ENCODE measurements at places on chromosomes 7 and 10.

- DNase-seq, result no peak
Observed at GRCh38 chr7:117402109-117402508, 25.2 kb downstream of the ASZ1 start.

- DNase-seq, result no peak
Observed at GRCh38 chr7:54841772-54842697, 83.0 kb upstream of the SEC61G start.

- DNase-seq, result no peak
Observed at GRCh38 chr7:104922182-104923009, 91.6 kb upstream of the KMT2E start.

DNA sequence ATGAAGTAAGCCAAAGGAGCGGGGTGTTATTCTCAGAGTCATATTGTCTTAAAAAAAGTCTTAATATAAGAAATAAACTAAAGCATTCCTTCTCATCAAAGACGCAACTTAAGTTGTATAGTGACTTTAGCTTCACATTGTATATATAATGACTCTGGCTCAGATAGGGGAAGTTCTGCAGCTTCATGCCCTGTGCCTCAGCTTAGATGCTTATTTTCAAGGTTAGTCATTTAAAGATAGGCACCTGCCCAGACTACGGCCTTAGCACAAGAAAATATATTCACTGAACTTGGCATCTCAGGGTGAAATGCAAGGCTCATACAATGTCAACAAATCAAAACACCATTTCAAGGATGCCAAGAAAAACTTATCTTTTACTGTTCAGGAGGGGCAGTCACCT lies 52.8 kb upstream of the DNAJB12 start:
- no peak for DNase-seq

- no peak for DNase-seq
Observed at GRCh38 chr10:85168243-85168642, 839.9 kb downstream of the CCSER2 start.

DNA sequence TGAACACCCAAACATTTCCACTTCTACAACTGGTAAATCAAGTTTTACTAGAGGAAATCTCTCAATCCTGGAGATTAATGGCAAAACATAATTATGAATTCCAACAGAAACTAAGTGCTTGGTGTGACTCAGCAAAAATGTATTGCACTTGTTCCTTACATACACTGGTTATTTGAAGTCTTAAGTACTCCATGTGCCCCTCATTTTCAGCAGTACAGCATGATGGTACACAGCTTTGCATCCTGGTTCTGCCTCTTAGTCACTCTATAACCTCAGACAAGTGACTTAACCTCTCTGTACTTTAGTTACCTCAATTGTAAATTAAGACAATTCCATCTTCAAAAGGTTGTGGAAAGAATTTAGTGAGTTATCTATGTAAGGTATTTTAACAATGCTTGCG lies 12.9 kb downstream of the SLC16A12 start:
- no peak for DNase-seq

DNA sequence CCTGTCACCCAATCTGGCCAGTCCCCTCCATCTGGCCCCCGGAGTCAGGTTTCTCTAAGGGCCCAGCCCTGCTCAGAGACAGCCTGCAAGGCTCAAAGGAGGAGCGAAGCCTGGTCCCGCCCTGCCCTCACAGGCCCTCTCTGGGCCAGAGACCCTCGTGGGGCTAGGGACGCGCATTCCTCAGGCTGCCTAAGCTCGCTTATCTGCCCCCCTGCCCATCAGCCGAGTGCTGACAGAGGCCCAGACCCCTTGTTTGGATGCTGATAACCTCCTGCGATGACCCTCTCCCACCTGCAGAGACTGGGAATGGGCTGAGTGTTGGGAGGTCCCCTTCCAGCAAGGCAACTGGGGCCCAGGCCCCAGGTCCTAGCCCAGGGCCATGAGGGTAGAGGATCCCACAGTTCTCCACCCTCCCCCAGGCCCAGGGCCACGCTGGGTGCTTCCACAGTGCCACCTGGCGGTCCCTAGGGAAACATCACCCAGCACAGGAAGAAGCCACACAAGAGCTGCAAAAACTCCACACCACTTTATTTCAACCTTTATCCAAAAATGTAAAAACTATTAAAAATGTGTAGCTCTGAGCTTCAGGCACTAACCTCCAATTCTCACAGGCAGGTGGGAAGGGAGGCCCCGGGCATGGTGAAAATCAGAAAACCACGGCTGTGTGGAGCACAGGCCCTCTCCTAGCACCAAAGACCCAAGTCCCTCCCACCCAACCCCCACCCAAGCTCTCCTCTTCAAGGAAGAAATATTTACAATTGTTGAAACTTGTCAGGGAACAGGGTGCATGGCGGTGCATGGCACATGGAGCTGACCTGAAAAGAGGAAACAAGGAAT lies 2.2 kb downstream of the NPM3 start:
- DNase-seq, result peak; percentile 47

GRCh38 chr10:27373566-27374160 lies 130.4 kb upstream of the RAB18 start:
- DNase-seq, result no peak

DNA sequence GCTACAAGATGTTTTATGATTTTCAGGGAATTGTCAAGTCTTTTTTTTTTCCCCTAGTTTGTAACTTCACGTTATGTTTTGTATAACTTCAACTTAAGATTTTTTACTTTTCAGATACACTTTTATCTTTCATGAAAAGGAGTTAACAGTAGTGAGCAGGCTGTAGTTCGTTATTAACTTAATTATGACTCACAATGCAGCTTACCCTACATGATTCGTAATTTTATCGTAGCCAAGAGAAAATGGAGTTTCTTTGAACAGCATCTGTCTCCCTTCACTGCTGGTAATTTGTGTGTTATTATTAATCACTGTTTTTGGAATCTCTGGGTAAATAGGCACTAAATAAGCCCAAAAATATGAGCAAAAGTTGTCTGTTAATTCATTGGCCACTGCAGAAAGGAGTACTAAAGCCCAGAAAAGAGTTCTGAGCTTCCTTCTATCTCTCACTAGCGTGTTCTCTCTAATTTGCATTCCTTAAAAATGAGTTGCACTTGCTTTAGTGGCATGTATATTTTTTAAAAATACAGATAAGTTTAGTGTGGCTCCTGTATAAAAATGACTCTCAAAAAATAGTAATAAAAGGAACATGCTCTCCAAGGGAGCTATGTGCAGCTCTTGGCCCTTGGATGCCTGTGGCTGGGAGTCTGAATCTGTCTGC lies 36.1 kb downstream of the RALA start:
- DNase-seq, result no peak

DNA sequence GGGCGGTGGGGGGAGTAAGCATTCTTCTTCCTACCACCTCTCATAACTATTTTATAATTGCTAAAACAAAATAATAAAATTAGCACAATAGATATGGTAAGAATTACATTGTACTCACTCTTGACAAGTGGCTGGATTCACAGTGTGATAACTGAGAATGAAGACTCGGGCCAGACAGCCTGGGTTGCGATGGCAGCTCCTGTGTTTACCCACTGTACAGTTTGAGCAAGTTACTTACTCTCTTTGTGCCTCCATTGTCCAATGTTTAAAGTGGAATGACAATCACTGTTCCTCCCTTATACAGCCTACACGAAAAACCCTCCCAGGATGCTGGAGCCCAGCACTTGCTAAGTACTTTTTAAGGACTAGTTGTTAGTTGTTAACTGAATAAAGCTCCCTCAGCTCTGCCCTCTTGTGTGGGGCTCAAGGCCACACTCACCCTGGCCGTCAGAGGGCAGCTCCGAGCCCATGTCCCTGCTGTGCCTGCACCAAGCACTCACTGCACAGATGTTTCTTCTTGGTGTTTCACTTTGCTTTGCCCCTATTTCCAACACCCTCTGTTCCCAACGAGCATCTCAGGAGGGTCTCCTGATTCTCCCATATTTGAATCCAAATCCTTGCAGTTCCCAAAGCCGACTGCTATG lies 56.4 kb upstream of the NPS start:
- DNase-seq, result no peak

- no peak for DNase-seq
Observed at GRCh38 chr7:151247611-151248345, 716 bp downstream of the SMARCD3 start.

GRCh38 chr7:108261560-108262255 lies 131.5 kb upstream of the LAMB4 start:
- DNase-seq, result no peak

DNA sequence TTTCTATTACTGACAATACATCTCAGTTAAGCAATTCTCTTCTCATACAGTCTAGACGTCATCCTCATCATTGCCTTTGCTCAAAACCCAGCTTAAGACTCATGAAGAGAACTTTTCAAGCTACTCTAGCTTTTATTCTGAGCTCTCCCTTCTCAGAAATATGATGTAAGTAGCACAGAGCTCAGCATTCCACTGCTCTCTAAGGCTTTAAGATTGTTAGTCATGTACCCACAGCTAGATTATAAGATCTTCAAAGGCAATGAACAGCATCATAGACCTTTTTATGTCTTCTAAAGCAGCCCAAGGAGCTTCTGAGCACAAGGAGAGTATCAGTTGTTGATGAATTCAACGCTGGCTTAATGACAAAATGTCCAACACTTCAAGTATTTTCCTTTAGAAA lies 119.3 kb downstream of the NRP1 start:
- no peak for DNase-seq

- no peak for DNase-seq
Observed at GRCh38 chr7:4781366-4782069, 6.1 kb downstream of the AP5Z1 start.

DNA sequence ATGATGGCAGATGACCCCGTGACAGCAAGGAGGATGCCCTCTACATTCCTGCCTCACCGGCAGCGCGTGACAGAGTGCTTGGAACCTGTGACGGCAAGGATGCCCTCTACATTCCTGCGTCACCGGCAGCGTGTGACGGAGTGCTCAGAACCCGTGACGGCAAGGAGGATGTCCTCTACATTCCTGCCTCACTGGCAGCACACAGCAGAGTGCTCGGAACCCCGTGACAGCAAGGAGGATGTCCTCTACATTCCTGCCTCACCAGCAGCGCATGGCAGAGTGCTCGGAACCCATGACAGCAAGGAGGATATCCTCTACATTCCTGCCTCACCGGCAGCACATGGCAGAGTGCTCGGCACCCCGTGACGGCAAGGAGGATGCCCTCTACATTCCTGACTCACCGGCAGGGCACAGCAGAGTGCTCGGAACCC lies 231.0 kb downstream of the DIP2C start:
- DNase-seq, result no peak

DNA sequence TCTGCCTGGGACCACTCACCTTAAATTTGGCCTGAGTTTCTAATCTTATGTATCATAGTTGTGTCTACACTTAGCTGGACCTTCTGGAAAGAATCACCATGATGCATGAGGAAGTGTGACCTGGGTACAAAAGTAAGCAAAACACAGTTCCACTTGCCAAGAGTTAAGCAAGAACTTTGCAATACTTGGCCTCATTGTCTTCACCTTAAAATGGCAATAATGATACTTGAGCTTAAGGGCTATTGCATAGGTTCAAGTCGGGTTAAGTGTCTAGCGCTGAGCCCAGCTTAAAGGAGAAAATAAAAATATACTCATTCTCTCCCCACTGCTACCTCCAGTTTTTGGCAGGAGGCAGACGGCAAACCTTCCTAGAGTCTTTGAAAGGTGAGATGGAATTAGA lies 133.9 kb upstream of the BMPER start:
- DNase-seq, result no peak

- no peak for DNase-seq
Observed at GRCh38 chr7:18499407-18500177, 4.0 kb downstream of the HDAC9 start.

GRCh38 chr10:43817368-43817767 lies 168.7 kb upstream of the ZNF32 start:
- no peak for DNase-seq

- no peak for DNase-seq
Observed at GRCh38 chr10:1657479-1657878, 79.8 kb downstream of the ADARB2 start.

DNA sequence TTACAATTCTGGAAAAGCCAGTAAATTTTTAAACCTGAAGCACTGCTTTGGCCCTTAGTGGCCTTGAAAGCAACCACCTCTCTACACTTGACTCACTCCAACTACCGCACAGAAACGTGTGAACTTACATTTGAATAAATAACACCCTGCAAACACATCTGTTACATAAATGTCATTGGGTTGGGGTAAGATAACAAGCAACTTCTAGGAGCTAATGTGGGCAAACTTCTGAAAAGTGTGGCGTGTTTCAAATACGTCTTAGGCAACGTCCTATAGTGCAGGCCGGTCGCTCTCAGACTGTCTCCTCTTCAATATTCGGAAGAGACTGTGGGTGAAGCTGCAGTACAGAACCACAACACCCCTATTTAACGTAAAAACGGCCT lies 474 bp downstream of the ORC5 start:
- no peak for DNase-seq

GRCh38 chr7:81704595-81704994 lies 65.3 kb downstream of the HGF start:
- no peak for DNase-seq

DNA sequence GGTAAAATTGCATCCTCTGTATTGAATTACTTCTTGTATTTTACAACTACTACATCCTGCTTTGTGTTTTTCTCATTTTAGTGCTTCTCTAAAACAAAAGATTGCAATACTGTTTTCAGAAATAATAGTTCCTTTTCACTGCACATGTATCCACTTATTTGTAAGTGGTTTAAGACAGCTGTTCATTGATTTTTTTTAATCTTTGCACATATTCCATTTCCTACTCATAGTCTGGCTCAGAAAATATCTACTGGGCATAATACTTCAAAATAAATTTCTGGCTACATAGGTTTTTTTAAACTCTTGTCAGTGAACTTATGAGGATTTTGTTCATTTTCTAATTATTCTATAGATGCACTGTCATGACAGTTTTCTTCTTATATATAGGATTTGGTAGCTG lies 54.8 kb downstream of the SND1 start:
- no peak for DNase-seq

DNA sequence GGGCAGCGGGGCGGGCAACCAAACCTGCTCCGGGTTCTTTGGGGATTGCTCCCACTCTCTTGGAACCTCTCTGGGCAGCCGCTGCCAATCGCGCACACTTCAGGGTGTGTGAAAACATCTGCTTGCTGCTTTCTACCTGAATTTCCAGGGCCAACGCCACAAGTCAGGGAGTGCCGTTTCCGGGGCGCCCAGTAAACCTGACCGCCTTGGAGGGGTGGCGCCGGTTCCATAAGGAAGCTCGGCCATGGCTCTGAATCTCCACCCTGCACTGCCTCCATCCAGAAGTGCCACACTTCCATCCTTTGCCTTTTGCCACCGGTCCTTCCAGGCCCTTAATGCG lies 679 bp upstream of the AFAP1L2 start:
- no peak for DNase-seq

All from stimulated activated CD8-positive, alpha-beta memory T cell treated with anti-CD3 and anti-CD28 coated beads, Interleukin-2, amount 100 ng/mL, for 1 hour (primary cell).